ENCODE measurements at places on chromosomes 2 and 18.

DNA sequence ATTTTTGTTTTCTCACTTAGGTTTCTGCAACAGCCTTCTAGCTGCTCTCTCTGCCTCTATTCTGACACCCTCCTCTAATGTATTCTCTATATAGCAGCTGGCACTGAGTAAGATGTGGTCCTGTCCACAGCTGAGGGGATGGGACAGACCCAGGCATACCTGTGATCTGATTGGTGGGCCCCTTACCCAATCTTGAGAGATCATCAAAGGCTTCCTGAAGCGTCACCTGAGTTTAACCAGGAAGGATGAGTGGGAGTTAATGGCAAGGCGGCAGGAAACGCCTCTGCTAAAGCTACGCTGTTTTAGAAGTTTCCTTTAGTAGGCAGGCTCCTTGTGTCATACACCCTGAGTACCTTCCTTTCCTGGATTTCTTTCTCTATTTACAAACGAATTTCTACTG lies 5.7 kb upstream of the TET3 start:
- no peak for DNase-seq

DNA sequence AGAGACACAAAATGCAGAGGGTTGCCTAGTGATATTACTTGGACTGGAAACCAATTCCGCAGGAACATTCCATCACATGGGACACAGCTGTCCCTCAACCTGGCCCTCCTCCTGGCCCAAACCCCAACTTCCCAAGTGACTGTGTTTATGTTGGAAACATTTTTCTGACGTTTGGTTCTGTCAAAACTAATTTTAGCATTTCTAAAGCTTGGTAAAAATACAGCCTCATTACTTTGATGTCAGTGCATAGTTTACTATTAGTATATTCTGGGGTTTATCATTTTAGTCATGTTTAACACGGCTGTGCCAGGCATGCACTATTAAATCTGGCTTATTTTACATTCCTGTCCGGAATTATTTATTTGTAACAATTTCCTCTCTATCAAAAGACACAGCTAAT lies 69.9 kb downstream of the GLI2 start:
- no peak for DNase-seq

GRCh38 chr2:218716070-218716469 lies 5.4 kb downstream of the TTLL4 start:
- DNase-seq: no peak

DNA sequence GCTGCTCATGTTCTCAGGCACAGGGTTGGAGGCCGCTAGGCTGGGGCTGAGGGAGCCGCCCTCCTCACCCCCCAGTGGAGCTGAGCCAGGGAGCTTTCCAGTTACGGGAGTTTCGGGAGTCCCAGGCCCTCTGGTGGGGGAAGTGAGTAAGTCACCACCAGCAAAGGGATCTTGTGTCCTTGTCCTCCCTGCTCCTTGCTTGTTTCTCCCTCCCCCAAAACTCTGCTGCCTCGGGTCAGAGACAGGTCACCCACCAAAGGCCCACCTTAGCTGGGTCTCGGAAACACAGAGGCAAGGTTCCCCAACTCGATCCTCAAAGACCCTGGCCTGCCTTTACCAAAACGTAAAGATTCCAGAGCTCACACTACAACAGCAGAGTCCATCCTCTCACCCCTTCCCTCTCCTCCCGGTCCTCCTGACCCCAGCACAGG lies 60.5 kb upstream of the POMC start:
- DNase-seq: no peak

- no peak for DNase-seq
Measured at GRCh38 chr2:239058766-239059165, 210.9 kb downstream of the TWIST2 start.

- DNase-seq: no peak
Measured at GRCh38 chr2:113894156-113894743, 4.4 kb downstream of the ACTR3 start.

DNA sequence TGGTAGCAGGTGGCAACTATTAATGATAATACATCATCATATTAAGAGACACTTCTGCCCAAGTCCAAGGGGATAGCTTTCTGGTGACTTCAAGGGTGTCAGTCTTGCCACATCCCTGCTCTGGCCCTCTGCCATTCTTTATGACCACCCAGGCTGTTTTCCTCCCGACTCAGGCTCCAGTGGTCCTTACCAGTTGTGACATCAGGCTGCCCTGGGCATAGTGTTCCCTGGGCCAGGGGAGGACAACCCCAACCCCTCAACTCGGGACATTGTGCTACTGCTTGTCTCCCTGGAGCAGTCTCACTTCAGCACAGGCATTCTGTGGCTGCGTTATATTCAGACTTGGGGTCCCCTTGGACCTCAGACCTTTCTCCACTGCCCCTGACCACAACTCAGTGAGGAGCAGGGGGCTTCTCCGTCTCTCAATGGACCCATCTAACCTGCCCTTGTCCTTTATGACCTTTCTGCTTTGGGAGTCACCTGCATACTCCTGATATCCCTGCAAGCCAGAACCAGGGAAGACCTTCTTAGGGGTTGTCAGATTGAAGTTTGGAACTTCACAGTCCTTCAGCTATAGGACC lies 12.8 kb downstream of the DNAJB2 start:
- DNase-seq: no peak

GRCh38 chr2:102839668-102840388 lies 78.0 kb downstream of the TMEM182 start:
- DNase-seq: no peak

DNA sequence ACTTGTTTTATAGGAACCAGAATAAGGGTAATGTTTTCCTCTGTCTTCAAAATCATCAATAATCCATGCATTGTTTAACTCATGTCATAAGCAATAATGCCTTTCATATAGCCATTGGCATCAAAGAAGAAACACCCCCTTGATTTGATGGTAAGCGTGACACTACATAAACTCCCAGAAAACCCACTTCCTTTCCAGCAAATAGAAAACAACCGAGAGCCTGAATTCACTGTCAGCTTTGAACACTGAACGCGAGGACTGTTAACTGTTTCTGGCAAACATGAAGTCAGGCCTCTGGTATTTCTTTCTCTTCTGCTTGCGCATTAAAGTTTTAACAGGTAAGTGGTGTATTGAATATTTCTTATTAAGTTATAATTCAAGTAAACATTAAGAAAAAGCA lies at the start of gene ICOS:
ICOS (plus strand) TSS at position 229 of the 400 bp plus-strand sequence; CDS start at position 281, 52 bp downstream.
- DNase-seq: no peak

GRCh38 chr2:142044197-142044596 lies 86.6 kb downstream of the LRP1B start:
- DNase-seq: no peak

- no peak for DNase-seq
Measured at GRCh38 chr2:86648681-86649080, 25.0 kb upstream of the RNF103 start.

DNA sequence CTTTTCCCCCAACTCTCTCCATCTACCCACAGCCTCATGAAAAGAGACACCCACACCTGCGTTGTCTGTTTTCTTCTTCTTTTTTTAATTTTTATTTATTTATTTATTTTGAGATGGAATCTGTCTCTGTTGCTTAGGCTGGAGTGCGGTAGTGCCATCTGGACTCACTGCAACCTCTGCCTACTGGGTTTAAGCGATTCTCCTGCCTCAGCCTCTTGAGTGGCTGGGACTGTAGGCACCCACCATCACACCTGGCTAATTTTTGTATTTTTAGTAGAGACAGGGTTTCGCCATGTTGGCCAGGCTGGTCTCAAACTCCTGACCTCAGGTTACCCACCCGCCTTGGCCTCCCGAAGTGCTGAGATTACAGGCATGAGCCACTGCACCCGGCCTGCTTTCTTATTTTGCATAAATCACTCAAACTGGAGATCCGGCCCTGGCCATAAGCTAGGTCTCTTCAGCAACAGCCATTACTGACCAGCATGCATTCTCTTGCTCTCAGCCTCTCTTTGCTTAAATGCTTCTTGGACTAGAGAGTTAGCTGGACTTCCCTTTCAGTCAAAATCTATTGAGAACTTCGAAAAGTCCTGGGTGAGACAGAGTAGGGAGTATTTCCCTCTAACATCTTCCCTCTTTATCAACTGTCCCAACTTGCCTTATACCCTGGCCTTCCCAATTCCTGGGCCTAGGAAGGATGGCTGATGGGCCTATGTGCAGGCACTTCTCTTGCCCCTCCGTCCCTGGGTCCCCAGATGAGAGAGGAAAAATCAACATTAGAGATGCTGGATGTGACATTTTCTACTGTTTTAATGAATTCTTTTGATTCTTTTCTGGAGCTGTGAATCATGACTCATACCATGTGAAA lies 27.3 kb downstream of the MYCN start:
- DNase-seq: no peak

GRCh38 chr2:152676461-152676860 lies 40.8 kb downstream of the PRPF40A start:
- no peak for DNase-seq

DNA sequence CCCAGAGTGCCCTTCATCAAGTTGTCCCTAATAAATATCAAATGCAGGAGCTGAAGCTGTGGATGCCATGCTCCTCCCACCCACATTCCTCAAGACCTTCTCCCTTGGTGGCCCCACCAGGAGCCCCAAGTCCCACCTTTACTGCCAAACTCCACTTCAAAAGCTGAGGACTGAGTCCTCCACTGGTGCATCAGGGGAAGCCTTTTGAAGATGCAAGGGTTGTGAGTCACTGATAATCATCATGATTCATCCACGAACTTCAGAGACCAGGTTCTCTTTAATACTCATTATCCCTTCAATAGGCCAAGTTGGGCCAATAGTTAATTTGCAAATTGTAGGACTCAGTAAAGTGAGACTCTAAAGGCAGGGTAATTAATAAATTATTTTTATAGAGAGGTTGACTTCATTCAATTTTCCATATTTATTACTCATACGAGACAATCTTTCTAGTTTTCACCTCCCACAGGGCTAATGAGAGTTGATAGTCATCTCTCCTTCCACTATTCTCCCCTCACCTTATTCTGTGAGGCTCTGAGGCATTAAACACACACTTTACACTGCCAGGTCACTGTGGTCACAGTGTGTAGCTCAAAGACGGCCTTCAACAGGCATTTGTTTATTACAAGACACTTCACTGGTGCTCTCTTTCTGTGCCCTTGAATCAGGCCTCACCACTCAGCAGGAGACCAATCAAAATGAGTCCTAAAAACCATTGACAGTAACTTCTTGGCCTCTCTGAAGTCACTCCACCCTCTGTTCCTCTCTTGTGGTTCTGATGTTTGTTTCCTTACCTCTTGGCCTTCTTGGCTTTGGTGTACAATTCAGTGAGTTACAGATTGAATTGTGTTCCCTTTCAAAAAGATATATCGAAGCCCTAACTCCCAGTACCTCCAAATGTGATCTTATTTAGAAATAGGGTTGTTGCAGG lies 99.9 kb downstream of the TRIB2 start:
- DNase-seq: no peak

DNA sequence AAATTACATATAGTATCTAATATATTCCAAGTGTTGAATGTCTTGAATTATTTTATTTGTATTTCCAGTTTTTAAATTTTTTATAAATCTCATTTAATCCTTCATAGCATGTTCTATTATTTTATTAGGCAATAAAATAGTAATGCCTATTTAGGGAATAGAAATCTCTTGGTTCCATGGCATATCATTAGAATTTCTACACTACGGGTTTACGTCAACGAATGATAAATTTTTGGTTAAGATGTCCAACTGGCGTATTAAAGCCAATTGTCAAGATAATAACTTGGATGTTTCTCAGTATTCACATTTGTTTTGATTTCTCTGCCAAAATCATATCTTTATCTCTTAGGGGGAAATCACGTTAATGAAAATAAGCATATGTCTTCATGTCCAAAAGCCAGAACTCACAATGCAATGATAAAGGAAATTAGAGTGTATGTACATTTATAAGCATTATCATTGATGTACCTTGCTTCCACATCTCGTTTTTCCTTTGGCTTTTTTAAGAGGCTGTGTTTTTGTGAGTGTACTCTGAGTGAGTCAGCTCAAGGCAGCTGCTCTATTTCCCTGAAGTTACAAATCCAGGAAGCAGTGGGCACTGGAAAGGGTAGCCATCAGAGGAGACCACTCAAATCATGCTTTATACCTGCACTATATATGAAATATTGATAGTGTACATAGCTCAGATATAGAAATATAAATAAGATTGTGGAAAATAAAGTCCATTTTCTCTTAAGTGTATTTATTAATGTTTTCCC lies 115.8 kb upstream of the PDE1A start:
- DNase-seq: no peak

DNA sequence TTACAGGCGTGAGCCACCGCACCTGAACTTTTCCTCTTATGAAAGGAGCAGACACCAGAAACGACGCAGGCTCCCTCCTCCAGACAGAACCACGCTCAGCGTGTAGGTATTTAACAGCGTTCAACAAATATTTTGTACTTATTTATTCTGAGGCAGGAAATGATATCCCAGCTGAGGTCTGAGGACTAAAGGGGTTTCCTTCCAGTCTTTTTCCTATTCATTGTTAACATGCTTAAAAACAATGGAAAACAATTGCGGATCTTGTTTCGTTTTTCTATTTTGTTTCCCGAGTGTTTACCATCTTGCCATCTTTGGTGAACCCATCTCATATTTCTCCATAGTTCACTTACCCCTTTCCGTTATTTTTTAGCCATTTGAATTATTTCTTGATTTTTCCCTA lies 43.7 kb upstream of the FOSL2 start:
- no peak for DNase-seq

- no peak for DNase-seq
Measured at GRCh38 chr18:5167831-5168230, 29.2 kb downstream of the AKAIN1 start.

- DNase-seq: no peak
Measured at GRCh38 chr2:219631904-219632759, 4.7 kb downstream of the SLC4A3 start.

- DNase-seq: no peak
Measured at GRCh38 chr2:199018826-199019225, 438.9 kb downstream of the SATB2 start.

All from stimulated activated CD8-positive, alpha-beta memory T cell treated with anti-CD3 and anti-CD28 coated beads, Interleukin-7, amount 100 ng/mL, for 1 hour (primary cell).